Fibroblast of skin of right biceps (primary cell): ENCODE measurements at places on chromosomes 2 and 18.

- DNase-seq: peak; percentile 45
Observed at GRCh38 chr2:11839916-11840315, 93.5 kb downstream of the LPIN1 start.

GRCh38 chr18:8277270-8277669, 332.0 kb upstream of the RAB12 start:
- DNase-seq: no peak

- DNase-seq: no peak
Observed at GRCh38 chr18:4264347-4264791, 190.7 kb downstream of the DLGAP1 start.

GRCh38 chr2:176138923-176139660, 9.6 kb downstream of the HOXD8 start:
- DNase-seq: peak; percentile 65

DNA sequence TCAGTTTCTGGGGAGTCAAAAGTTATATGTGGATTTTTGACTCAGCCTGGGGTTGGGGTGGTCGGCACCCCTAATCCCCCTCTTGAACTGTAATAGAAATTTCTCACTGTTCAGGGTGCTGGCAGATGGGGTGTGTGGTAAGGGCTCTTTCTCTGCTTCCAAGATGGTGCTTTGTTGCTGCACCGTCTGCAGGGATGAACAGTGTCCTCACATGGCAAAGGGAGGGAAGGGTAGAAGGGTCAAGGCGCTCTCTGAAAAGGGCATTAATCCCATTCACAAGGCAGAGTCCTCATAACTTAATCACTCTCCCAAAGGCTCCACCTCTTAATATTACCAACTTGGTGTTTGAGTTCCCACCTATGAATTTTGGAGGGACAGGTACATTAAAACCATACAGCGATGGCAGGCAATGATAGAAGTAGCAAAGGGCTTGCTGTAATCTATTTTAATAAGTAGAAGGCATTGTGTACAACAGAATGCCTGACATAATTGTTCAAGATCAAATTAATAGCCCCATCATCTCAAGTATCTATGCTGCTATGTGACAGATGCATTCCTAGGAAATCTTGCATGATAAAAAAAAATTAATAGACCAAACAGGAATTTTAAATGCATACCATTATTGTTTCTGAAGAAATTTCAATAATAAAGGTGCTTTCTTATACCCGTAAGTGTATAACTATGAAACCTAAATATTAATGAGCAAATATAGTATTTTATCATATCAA, 28.1 kb downstream of the MMADHC start:
- no peak for DNase-seq

GRCh38 chr18:23810396-23810795, 121.1 kb downstream of the LAMA3 start:
- no peak for DNase-seq

- DNase-seq: no peak
Observed at GRCh38 chr2:214966420-214966819, 156.9 kb upstream of the BARD1 start.

DNA sequence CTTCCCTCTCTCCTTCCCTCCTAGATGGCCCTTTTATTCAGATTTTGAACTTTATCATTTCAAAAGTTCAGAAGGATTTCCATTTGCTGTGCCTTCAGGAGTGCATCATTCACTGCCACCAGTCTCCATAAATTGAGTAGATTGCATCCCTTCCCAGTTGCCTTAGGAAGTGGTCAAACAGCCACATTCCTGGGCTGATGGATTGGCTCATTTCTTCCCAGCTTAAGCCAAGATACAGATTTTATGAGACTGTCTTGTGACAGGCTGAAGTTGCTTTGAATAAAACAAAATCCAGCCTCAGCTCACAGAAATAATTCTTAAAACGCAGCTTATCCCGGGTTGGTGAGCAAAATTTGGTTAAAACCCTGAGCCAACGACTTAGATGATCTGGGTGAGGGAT, 9.8 kb downstream of the NRP2 start:
- peak; percentile 82 for DNase-seq

GRCh38 chr2:200467806-200468681, 41.8 kb downstream of the KCTD18 start:
- DNase-seq: no peak

GRCh38 chr2:234544659-234545611, 48.1 kb upstream of the ARL4C start:
- DNase-seq: peak; percentile 75

GRCh38 chr2:62363166-62363565, 142.8 kb downstream of the TMEM17 start:
- DNase-seq: no peak

DNA sequence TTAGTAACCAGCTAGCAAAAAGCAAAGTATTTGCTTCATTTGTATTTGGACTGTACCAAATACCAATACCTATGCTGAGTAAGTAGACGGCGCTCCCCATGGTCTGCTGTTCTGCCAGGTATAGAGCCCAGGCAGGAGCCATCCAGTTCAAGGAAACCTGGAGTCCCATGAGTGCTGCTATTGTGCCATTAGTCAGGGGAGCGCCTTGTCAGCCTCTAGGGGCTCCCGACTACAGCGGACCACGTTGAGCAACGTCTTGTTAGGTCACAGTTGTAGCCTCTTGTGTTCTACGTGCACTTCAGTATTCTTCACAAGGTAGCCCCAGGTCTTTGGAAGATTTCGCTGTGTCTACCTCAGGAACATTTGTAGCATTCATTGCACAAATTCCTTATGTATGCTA, 21.6 kb upstream of the SLC9A2 start:
- DNase-seq: no peak

DNA sequence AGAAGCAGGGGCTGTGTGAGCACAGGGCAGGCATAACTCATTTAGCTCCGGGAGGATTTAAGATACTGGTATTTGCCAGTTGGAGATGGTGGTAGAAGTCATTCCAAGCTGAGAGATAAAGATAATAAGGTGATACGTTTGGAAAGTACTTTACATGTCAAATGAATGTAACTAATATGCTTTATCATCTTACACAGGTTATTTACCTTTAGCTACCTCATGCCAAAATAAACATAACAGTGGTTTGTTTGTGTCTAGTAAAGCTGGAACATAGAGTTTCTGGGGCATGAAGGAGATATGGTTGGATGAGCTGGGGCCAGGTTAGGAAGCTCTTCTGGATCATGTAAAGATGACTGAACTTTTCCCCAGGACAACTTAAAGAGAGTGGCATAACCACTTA, 126.9 kb upstream of the PIK3C3 start:
- DNase-seq: no peak

GRCh38 chr18:11367351-11367750, 218.0 kb upstream of the PIEZO2 start:
- no peak for DNase-seq

GRCh38 chr2:241136661-241137260, 12.5 kb downstream of the PASK start:
- DNase-seq: no peak

GRCh38 chr2:20231598-20232026, 6.7 kb upstream of the SDC1 start:
- DNase-seq: peak; percentile 67

- DNase-seq: no peak
Observed at GRCh38 chr2:96191937-96192670, 16.5 kb downstream of the STARD7 start.

DNA sequence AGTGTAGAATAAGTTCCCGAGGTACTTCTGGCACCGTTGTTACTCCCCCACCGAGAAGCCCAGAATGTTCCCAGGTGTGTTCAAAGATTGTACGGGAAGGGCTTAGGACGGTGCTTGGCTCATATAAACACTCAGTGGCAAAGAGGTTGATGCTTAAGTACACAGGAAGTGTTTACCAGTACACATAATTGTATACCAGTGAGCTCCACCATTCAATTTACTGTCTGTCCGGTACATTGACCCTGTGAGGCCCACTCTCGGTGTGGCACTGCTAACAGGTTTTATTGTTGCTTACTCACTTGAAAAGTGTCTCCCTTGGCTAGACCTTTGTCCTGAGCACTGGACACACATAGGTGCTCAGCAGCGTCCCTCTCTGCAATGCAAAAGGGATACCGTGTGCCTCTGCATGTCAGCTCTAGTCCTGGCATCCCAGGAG, 191.0 kb downstream of the NEDD4L start:
- no peak for DNase-seq

DNA sequence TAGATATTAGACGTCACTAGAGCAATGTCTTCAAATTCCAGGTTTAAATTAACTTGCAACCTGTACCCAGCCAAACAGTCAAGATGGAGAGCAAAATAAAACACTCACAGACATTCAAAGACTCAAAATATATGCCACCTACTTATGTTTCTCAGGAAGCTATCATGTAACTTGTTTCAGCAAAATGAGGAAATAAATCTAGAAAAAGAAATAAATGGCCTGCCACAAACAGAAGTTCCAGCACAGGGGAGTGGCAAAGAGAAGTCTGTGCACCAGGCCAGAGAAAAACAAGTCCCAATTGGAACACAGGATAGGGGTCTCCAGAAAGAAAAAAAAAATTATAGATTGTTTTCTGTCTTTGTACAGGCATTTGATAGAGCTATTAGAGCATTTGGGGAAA, 96.7 kb downstream of the LRP2 start:
- DNase-seq: no peak

DNA sequence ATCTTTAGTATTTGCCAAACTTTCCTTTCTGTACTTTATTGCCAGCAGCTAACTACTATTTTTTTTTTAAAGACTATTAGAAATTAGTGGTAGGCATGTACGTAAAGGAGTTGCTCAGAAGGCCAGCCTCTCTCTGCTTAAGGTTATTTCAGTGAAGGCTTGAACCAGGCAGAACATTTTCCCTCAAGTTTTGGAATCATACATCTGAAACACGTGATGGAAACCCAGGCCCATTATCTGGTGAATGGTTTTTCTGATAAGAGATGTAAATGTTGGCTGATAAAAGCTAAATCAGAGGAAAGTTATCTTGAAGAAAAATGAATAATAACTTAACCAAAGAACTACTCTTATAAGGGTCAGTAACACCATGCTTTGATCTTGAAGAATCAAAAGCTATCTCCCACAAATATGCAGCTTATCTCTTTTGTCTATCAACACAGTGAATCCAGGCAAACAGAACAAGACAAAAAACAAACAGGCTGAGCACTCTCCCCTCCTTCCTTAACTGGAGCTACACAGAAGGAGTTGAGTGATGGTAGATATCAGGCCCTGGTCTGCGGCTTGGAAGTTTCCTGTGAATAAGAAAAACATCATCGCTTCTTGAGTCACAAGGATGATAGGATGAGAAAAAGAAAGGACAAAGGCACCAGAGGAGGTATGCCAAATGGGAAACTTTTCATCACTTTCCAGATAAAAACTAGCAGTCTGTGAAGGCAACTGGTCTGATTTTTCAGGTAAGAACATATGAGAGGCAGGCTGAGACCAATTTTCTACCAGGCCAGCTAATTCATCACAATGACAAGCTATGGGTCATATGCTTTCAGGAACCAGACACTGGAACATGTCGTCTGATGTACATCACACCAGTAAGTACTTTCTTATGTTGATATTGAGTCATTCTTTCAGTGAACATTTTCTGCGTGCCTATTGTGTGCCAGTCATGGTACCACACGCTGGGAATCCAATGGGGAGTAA, 88.4 kb upstream of the STK17B start:
- peak; percentile 88 for DNase-seq

GRCh38 chr2:129233751-129234406, 745.6 kb upstream of the RAB6C start:
- peak; percentile 41 for DNase-seq

GRCh38 chr2:137173463-137173862, 408.1 kb downstream of the THSD7B start:
- DNase-seq: peak; percentile 90

DNA sequence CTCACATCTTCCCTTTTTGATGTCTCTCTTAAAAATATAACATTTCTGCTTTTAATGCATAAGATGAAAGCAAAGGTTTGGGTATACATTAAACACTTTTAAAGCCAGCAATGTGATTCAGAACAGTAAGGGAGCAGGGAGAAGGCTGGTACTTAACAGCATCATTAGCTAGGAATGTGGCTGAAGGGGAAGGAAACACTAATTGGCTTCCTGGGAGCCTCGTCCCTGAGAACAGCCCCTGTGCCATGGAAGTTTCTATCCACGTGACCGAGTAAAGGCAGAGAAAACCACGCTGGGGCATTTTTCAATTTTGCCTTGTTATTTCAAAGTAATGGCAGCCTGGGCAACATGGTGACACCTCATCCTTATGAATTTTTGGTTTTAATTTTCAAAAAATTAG, 109.2 kb upstream of the GPC1 start:
- peak; percentile 10 for DNase-seq

DNA sequence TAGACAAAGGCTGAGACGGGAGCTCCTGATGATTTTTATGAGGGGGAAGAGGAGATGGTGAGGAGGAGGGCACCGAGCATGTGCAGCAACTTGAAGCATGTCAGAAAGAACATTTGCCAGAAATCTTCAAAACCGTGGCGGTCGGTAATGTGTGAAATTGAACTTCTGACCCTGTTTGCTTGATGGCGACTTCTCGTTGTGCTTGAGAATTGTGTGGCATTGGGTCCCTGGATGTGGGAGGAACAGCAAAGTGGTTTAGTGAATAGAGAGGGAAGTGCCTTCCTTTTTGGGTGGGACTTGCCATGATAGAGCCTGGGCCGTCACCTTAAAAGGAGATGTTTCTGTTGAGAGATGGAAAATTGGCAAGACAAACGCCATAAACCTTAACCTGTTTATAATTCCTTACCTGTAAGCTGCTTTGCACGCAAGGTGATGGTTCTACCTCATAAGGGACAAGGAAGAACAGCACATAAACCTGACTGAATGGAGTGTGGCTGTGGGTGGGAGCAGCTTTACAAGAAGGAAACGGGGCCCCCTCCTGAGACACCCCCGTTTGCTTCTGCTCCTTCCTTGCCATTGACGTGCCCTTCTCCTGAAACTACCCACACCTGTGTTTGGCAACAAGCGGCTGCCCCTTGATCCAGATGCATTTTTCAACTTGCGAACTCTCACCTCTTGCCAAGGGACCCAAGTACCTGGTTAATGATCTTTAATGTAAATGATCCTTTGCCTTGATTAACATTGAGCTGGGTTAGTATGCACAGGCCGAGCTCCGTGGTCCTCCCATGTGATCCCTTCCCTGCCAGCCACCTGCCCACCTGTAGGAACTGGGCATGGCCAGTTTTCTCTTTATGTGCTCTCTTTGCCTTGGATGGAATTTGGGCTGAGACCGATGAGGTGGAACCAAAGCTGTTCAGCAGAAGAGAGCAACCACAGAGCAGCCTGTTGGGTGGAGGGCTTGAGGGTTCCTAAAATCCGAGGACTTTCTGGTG, 153.2 kb downstream of the NEDD4L start:
- no peak for DNase-seq
